RPMI7951 (cell line): ENCODE measurements at places on chromosomes 6 and 20. TPM values are rescaled to one million over a fixed set of nuclear protein-coding genes. Genes with fewer than 3 reads are reported as not detected.
A peak's percentile ranks its signal among the peaks of the same experiment; 100 is the strongest.

DNA sequence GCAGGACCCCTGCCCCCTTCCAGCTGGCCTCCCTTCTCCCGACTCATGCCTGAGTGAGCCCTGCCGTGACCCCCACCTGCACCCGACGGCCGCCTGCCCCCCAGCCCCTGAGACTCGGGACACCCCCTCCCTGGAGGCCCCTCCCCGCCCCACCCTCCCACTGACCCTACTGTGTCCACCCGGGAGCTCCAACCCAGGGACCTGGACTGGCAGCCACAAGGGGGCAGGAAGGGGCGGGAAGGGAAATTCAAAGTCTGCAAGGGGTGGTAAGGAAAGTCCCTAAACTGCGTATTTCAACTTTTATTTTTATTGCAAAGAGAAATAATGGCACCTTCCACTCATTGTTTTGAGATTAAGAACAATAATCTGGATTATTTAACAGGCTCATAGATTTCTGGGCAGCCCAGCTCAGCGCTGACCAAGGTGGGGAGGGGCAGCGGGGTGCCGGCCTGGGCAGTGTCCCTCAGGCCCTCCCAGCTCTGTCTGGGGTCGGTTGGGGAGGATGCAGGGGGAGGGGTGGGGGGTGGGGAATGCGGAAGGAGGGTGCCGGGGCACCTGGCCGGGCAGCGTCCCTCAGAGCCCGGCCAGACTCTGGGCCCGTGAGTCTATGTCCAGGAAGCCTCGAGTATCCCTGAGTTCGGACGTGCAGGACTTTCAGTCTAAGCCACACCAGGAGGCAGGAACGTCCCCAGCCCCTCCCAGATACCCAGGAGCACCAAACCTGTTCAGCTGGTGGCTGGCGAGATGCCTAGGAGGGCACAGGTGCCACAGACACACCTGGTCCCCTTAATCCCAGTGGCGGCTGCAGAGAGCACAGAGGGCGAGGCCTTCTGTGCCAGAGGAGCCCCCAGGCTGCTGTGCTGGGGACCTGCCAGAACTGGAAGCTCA, 1.3 kb upstream of the PTK6 start:
- no peak for DNase-seq

GRCh38 chr20:61437280-61438206, 185.5 kb downstream of the CDH4 start:
- DNase-seq: no peak

DNA sequence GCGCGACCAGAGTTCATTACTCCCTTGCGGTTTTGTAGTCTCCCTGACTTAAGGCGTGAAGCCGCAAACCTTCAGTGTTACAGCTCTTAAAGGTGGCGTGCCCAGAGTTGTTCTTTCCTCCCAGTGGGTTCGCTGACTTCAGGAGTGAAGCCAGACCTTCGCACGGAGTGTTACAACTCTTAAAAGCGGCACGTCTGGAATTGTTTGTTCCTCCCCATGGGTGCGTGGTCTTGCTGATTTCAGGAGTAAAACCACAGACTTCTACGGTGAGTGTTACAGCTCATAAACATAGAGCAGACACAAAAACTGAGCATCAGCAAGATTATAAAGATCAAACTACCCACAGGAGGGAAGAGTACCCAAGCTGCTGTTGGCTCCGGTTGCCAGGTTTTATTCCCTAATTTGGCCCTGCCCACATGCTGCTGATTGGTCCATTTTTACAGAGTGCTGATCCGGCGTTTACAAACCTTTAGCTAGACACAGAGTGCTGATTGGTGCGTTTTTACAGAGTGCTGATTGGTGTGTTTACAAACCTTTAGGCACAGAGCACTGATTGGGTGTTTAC, 10.4 kb downstream of the TMEM14C start:
- DNase-seq: no peak

DNA sequence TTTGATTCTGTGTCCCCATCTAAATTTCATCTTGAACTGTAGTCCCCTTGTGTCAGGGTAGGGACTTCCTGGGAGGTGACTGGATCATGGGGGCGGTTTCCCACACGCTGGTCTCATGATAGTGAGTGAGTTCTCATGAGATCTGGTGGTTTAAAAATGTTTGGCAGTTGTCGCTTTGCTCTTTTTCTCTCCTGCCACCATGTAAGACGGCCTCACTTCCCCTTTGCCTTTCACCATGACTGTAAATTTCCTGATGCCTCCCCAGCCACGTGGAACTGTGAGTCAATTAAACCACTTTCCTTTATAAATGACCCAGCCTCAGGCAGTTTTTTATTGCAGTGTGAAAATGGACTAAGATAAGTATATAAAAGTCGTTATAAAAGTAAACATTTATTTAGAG, 80.5 kb upstream of the SGK1 start:
- peak; percentile 74 for DNase-seq

GRCh38 chr6:53517021-53517420, 27.9 kb downstream of the GCLC start:
- DNase-seq: peak; percentile 37

- DNase-seq: no peak
Observed at GRCh38 chr6:21406316-21406715, 187.2 kb upstream of the SOX4 start.

DNA sequence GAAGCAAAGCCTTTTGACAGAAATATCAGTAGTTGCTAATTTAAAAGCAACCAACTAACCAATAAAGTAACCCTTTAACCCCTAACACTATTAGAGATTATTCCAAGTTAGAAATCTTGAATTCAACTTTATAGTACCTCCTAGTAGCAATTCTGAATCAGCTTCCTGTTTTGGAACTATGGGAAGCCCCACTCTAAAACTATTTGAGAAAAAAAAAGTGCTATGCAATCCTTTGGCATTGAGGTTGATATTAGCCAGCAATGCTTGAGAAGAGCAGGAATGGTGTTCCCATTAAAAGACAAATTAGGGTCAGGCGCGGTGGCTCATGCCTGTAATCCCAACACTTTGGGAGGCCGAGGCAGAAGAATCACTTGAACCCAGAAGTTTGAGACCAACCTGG, 306.2 kb upstream of the ZFP64 start:
- no peak for DNase-seq

RIPOR2 gene
- total RNA-seq: 0.68 and 0.72 TPM in 2 replicates

PTCRA gene
- total RNA-seq: not detected in 2 replicates

CASS4 gene
- 2.2 and 2.5 TPM in 2 replicates for total RNA-seq

RBPJL gene
- not detected in 2 replicates for total RNA-seq

RPS21 gene
- 2,665 and 2,752 TPM in 2 replicates for total RNA-seq

POM121L2 gene
- total RNA-seq: 0.12 TPM in 1 of 2 replicates, not detected in the other
